Thoracic aorta (tissue), 2 donors: ENCODE measurements at places on chromosomes 1 and 21. TPM values are rescaled to one million over a fixed set of nuclear protein-coding genes. Genes with fewer than 3 reads are reported as not detected.

DNA sequence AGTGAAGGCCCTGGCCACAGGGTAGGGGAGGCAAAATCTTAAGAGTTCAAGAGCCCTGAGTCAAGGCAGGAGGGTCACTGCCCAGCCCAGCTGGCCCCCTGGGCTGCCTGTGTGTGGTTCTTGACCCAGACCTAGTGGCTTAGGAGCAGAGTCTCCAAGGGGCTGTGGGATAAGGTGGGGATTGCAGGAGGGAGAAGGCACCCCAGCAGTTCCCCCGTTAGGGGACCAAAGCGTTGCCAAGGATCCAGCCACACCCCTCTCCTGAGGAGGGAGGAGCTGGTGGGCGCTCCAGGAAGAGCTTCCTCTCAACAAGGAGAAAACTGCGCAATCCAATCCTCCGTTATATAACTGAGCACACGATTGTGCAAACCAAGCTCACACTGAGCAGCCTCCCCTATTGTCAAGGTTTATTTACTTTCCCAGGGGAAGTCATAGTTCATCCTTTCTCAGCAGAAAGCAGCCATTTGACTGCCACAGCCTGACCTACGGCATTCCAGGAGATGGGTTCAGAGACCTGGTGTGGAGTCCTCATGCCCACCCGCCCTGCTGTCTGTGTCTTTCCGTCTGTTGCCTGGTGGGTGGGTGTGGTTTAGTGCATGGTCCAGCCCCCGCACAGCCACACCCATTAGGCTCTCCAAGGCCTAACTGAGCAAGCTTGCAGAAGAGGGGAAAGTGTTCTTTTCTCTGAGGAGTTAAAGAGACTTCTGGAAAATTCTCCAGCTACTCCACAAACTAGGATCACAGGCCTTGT, 3.5 kb downstream of the EPHX1 start:
- DNase-seq, result no peak

DNA sequence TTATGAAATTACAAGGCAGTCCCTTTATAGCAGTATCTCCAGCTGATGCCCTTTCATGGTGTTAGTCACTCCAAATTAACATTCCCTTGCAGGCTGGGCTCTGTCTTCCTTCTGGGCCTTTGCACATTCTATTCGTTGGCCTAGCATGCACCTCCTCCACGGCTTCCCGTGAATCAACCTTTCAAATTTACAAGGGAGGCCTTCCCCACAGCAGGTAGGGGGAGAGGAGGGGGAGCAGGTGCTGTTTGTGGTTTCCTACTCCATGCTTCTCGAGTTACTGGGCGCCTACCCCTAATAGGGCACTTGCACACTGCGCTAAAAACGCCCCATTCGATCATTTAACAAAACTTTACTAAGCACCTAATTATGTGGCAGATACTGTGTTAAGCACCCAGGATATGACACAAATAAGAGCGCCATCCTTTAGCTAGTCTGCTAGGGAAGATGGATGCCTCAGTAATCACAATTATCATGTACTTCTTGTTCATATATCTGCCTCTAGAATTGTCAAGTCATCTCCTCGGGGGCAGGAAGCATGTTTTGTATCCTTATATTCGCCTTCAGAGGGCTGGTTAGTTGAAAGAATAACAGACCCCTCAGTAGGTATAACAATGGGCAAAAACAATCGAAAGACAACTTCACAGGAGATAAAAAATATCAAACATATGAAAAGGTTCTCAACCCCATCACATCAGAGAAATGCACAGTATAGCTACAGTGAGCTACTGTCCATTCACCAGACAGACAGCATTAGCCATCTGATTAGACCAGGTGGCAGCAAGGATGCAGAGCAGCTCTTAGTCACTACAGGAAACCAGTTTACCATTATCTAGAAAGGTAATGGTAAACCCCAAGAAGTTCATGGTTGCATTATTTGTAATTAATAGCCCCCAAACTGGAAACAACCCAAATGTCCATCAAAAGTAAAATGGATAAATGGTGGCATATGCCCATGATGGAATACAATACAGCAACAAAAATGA, 1.7 kb upstream of the ADAR start:
- DNase-seq, result no peak

- DNase-seq, result no peak
Observed at GRCh38 chr1:192580351-192580962, 4.9 kb downstream of the RGS1 start.

GRCh38 chr1:103582464-103582863, 11.1 kb downstream of the AMY2B start:
- DNase-seq, result no peak

DNA sequence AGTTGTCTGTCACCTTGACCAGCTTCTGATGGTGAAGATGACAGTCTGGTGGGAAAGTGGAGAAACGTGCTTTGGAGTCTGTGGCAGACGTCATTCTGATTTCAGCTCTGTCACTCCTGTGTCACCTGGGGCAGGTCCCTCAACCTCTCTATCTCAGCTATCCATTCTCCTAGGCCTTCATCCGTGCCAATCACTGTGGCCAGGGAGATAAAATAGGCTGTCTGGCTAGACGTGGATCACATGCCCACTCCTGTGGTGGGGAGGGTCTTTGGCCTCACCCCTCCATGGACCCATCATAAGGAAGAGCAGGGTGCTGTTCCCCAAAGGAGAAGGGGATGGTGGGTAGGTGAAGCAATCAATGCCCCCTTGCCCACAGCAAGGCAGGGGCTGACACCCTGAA, 140.3 kb downstream of the ACTL8 start:
- no peak for DNase-seq

The TMEM269 gene
- 0.35 TPM for total RNA-seq

The MX2 gene
- total RNA-seq, result 22.4 TPM

The ATP6V1G3 gene
- total RNA-seq, result not detected
